ENCODE measurements at places on chromosomes 11 and 22.

DNA sequence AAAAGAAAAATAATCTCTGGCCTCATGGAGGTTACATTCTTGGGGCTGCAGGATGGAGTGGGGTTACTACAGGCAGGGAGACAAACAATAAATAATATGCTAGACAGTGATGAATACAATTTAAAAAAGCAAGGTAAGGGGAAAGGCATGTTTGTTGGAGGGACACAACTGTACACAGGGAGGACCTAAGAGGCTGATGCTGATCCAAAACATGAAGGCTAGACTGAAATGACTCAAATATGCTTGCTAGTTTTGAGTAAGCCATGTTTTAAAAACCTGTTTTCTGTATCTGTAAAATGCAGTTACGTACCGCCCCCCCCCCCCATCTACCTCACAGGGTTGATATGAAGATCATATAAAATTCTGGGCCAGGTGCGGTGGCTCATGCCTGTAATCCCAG lies 44.0 kb downstream of the EIF4ENIF1 start:
- DNase-seq = no peak

GRCh38 chr22:37911697-37912096 lies 5.6 kb downstream of the MICALL1 start:
- no peak for DNase-seq

- DNase-seq = no peak
These were observed 1.6 kb downstream of the SUN2 start for GRCh38 chr22:38753948-38754750.

DNA sequence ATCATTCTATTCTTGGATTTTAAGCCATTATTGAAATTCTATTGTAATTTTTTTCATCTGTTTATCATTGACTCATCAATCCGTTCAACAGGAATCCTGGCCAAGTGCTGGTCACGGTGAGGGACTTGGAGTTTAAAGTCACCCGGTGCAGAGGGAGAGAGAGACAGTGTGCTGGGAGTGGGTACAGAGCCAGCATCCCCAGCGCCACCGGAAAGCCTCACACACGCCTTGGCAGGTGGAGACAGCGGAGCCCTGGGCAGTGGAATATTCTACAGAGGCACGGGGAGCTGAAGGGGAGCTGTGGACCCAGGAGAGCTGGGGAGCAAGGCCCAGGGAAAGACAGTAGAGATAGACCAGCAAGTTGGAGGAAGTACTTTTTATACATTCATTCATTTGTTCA lies 787.6 kb downstream of the BRD1 start:
- DNase-seq = no peak

- DNase-seq = no peak
These were observed 16.2 kb upstream of the SHANK3 start for GRCh38 chr22:50656122-50657070.

DNA sequence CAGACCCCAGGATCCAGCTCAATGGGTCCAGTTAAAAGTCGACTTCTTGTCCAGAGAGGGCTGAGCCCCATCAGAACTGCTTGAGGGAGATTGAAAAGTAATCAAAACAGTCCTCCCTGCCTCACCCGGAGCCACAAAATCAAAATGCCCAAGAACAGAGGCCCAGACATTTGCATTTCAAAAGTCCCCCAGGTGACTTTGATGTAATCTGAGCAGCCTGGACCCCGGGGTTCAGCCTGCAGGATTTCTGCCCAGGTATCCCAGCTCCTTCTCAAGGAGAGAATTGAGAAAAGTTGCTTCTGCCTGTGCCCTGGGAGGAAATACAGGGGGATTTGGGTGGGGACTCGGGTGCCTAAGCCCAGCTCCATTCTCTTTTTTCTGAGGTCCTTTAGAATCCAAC lies 1385.0 kb downstream of the TBC1D22A start:
- DNase-seq = no peak

GRCh38 chr22:32743046-32743445 lies 58.5 kb upstream of the TIMP3 start:
- DNase-seq = no peak

DNA sequence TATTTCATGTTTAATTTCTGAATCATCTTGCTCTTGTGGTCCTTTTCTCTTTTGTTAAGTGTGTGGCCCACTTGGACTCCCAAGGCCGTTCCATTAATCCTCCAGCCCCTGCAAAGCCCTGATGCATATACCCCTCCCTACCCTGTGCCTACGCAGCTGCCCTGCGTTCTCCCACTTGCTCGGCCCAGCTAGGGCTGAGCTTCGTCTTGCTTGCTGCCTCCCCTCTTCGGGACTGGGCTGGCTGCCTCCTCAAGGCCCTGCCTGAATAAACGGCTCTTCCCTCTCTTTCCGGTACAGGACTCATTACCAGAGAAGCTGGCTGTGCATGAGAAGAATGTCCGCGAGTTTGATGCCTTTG lies 28.5 kb downstream of the ARHGAP1 start:
- DNase-seq = no peak
